Hippocampal formation (tissue), 2 donors: ENCODE measurements at places on chromosomes 6 and 20.

DNA sequence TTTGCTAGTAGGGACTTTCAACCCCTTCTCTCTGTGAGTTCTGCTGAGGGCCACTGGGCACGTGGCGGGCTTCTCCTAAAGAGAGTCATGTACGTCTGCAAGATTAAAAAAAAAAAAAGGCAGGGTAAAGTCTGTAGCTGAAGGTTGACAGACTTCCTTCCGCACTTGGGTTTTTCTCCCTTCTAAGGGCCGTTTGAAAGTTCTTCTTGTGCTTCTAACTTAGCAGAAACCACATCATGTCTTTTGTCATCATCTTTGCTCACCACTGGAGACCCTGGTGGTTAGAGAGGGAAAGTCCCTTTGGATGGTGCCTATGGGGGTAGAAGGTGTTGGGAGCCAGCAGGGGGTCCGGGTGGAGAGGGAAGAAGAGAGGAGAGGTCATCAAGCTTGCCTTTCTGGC lies 31.4 kb downstream of the PRDM1 start:
- no peak for DNase-seq

DNA sequence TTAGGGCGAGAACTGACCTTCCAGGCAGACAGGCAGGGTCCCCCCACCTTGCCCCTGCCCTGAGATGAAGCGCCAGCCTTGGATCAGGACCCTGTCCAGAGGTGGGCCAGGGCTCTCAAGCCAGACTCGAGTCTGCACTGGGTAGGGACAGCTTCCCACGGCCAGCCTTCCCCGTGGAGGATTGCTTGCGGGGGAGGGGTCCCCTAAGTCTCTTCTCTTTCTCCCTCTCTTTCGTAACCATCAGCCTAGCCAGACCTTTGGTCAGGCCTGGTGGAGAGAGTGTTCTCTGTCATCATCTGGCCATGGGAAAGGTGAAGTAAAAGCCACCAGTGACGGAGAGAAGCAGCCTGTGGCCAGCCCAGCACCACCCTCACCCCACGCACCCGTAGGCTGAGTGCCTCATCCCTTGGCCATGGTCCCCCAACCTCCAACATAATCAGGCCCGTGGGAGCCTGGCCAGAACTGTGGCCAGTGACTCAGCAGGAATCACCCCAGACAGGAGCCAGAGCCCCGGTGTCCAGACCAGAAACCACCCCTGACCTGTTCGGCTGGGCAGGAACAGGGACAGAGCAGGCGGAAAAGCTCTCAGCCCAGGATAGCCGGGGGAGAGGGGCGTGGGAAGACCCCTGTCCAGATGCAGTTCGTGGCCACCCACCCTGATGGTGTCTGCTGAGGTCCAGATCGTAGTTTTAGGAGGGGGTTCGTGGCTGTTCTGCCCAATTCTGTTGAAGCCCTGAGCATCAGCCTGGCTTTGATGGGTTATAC lies 47.1 kb downstream of the SNAI1 start:
- DNase-seq: no peak

DNA sequence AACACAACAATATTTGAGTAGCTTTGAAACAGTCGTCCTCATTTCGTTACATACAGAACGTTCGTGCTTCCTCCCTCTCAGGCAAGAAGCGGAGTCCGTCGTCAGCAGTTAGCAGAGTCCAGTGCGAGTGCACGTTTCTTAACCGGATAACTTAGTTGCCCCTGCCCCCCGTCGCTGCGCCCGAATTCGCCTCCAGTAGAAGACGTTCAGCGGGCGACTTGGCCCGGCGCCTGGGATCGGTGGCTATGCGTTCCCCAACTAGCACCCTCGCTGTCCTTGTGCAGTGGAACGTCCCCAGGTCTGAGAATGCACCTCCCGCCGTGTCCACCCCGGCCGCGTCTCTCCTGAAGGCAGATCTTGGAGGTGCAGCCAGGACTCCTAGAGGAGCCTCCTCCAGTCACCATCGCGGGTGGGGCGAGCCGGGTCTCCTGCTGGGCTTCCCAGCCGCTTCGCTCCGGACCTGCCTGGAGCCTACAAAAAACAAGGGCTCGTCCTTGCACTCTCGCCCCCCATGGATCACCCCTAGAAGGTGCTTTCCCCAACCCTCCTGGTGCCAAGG lies 910 bp upstream of the PCSK2 start:
- no peak for DNase-seq

DNA sequence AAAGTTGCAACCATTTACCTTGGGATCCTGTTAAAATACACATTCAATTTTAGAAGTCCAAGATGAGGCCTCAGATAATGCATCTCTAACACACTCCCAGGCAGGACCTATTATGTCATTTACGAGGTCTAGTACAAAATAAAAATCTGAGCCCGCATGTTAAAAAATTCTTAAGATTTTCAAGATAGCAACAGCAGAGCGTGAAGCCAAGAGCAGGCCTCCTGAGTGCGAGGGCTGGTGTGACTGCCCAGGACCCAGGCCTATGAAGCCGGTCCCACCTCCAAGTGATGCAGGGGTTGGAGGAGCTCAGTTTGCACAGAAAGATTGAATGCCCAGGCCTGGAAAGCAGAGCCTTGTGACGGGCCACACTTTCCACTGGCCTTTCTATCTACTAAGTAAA lies 211.1 kb upstream of the KCNQ5 start:
- DNase-seq: no peak

DNA sequence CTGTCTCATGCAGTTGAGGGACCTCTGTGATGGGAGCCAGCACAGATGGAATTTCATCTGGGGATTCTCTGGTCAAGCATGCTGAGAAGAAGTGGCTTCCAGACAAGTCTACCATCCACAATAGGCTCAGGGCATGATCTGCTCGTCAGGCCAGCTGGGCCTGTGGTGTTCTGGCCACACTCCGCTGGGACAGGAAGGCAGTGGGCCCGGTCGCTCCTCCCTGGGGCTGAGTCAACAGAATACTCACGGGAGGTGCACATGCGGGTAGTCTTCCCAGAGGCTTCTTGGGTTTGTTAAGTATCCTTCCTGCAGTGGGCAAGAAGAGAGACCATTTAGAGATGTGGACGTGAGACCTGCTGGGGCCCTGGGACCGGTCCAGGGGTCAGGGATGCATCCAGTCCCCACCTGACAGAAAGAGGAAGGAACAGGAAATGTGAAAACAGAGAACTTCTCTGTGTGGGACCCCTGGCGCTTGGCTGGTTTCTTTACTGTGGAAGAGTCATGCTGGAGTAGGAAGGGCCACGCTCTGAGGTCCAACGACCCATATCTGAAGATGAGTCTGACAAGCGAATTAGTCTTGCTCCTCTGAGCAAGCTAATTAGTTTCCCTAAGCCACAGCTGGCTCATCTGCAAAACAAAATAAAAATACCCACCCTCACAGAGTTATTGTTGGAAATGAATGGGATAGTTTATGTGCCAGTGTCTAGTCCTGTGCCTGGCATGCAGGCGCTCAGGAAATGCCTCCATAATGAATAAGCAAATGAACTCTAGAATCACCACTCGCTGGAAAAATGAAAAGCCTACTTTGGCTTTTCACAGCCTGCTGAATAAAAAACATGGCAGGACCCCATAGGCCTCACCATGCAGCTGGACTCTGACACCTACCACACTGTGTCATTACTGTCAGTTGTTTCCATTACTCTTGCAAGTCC lies 67.3 kb downstream of the TRAM2 start:
- DNase-seq: no peak

DNA sequence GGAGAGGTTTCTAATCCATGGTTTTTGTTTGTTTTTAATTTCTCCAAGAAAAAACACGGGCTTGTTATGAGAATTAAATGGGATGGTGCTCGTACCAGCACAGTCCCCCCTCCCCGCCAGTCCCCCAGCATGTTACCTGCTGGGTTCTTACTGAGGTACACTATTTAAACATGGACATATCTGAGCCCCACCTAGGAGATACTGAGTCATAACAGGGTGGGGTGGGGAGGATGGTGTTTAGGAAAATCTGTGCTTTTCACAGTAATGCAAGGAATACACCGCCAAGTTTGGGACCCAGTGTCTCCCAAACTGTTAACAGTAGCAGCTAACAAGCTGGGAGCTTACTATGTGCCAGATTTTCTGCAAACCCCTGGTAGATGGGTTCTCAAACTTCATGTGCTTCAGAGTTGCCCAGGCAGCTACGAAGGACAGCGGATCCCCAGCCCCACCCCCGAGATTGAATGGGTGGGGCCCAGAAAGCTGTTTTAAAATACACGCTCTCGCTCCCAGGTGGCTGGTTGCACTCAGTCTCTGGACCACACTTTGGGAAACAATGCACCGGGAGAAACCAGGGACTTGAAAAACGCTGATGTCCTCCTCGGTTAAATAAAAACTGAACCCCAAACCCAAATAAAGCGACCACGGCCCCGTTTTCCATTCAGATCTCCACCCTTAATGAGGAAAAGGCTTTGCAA lies 995 bp downstream of the ZFP64 start:
- DNase-seq: peak; percentile 8

GRCh38 chr20:618980-619379 lies 8.9 kb upstream of the TCF15 start:
- DNase-seq: no peak

DNA sequence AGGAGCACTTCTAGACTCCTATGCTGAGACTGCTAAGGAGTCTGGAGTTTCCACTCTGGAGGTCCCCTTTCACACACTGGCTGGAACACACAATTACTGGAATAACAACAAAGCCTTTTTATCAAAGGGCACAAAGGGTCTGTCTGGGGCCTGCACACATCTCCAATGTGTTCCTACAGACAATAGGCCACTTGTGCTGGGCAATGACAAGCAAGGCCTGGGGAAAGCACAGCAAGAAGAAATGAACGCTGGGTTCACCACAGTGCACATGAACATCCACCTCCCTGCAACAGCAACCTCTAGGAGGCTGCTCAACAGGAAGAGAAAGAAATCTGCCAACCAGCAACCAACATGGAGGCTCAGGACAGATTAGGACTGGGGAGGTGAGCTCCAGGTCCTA lies 43.9 kb downstream of the TRPC4AP start:
- DNase-seq: peak; percentile 97

DNA sequence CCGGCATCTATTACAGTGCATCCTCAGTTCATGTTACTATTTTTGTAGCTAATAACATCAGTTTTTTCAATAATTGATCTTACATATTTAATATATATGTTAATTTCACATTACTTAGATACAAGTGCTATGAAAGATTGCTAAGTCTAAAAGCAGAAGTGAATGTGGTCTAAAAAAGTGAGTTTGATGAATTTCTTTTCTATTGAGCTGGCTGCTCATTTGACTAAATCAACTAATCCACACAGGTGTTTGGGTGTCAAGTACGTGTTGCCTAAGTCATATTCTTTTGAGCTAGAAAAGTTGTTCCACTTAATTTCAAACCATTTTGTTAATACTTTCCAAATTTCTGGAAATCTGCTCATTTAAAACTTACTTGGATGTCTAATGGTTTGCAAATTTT lies 46.6 kb upstream of the EZR start:
- no peak for DNase-seq

- no peak for DNase-seq
Observed at GRCh38 chr20:11844691-11845090, 73.0 kb upstream of the BTBD3 start.

DNA sequence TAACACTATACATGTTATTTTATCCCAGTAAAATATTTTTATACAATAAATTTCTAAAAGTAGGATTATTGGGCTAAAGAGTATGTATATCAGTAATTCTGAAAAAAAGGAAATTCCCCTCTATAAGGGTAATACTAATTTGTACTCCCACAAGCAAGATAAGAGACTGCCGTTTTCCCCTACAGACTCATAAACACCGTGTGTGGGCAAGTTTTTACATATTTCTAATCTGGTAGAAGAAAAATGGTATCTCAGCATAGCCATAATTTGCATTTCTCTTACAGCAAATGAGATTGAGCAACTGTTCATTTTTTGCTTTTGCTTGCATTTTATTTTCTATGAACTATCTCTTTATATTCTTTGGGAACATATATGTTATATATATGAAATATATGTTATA lies 26.0 kb upstream of the MYMX start:
- no peak for DNase-seq

- DNase-seq: no peak
Observed at GRCh38 chr20:3168079-3168828, 5.1 kb downstream of the LZTS3 start.

GRCh38 chr20:20712004-20712473 lies 405 bp downstream of the RALGAPA2 start:
- DNase-seq: no peak

DNA sequence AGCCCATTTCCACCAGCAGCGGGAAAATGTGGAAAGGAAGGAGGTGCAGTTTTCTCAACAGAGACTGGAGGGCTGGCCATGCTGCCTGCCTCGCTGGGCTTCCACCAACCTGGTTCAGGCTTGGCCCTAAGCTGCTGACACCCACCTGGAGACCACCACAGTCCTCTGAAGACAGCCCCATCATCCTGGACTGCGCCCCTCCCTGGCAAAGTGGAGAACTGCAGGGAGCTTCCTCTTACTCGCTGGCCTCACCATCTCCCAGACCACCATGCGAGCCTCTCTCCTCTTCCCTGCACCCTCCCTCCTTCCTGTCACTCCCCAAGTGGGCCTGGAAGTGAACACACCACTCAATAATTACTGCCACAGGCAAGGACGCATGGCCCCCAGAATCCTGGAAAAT lies 71.5 kb downstream of the PSMG4 start:
- DNase-seq: no peak

- DNase-seq: no peak
Observed at GRCh38 chr6:65289491-65289890, 417.5 kb downstream of the EYS start.

DNA sequence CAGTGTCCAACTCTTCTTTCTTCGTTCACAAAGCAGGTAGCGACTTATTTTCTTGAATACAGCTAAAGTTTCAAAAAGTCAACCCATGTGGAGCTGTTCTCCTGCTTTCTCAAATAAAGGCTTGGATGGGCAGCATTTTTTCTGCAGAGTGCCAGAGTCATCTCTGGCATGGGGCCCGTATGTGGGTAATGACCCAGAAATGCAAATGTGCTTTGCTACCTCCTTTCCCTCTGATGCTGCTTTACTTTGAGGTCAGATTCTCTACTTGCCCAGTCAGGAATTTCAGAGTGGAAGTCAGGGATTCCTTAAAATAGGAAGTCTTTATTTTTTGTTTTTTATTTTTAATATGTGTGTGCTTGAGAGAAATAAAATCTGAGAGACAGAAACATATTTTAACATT lies 4.9 kb downstream of the NKAIN2 start:
- DNase-seq: peak; percentile 45

DNA sequence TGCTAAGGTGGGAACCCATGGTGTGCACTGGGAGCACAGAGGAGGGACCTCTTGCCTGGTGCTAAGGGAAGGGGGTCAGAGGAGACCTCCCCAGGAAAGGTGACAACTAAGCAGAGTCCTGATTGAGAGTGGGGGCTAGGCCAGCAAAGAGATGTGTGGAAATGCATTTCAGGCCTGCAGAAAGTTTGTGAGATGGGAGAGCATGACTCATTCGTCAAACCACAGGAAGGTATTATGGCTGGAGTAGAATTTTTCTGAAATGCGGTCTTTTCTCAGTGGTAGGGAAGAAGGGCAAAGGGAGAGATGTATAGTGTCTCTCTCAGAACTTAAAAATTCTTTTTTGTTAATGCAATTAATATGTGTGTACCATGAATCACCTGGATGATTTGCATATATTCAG lies 23.6 kb upstream of the EDN1 start:
- no peak for DNase-seq

GRCh38 chr20:35891375-35891774 lies 62.9 kb downstream of the SCAND1 start:
- no peak for DNase-seq
